Melanocyte of skin (primary cell): ENCODE measurements at places on chromosomes 11 and 22. TPM values are rescaled to one million over a fixed set of nuclear protein-coding genes. Genes with fewer than 3 reads are reported as not detected.

Gene RAG2
- total RNA-seq, result not detected in 2 replicates

Gene KIF18A
- 24.0 and 30.2 TPM in 2 replicates for total RNA-seq

Gene AGBL2
- total RNA-seq, result 5.5 and 11.0 TPM in 2 replicates

Gene PHLDA2
- total RNA-seq, result 13.1 and 20.0 TPM in 2 replicates

Gene TIGD3
- 0.15 and 0.33 TPM in 2 replicates for total RNA-seq

Gene POU2AF3
- not detected in 2 replicates for total RNA-seq

Gene CCDC85B
- total RNA-seq, result 24.8 and 34.2 TPM in 2 replicates

Gene MPPED2
- total RNA-seq, result 0.62 TPM in 1 of 2 replicates, not detected in the other

Gene ADSL
- total RNA-seq, result 112 and 147 TPM in 2 replicates

Gene TSSK2
- total RNA-seq, result not detected in 2 replicates

Gene INS
- total RNA-seq, result not detected in 2 replicates

Gene SLC22A9
- not detected in 2 replicates for total RNA-seq

Gene RFPL2
- 18.5 and 29.6 TPM in 2 replicates for total RNA-seq

Gene P2RX3
- total RNA-seq, result not detected in 2 replicates

Gene CARNS1
- total RNA-seq, result under 0.01 TPM in 1 of 2 replicates, not detected in the other

Gene NUMA1
- 100 and 130 TPM in 2 replicates for total RNA-seq

Gene CHADL
- total RNA-seq, result under 0.01 and 0.33 TPM in 2 replicates

Gene APOL6
- total RNA-seq, result 33.1 and 45.8 TPM in 2 replicates

Gene CSF2RB
- total RNA-seq, result not detected in 2 replicates

Gene IL18
- 0.33 and 2.6 TPM in 2 replicates for total RNA-seq

Gene KLHDC7B
- total RNA-seq, result not detected in 2 replicates

Gene THY1
- total RNA-seq, result 3.7 and 11.7 TPM in 2 replicates

Gene PATE4
- total RNA-seq, result not detected in 2 replicates

Gene CNTF
- 3.7 and 4.0 TPM in 2 replicates for total RNA-seq

Gene SYT8
- total RNA-seq, result not detected in 2 replicates

Gene GALR3
- not detected in 2 replicates for total RNA-seq

Gene ACRV1
- total RNA-seq, result not detected in 2 replicates

Gene TBX1
- not detected in 2 replicates for total RNA-seq

Gene OR10A2
- total RNA-seq, result not detected in 2 replicates

Gene CASP5
- not detected in 2 replicates for total RNA-seq

Gene ALDH3B1
- 11.4 and 19.3 TPM in 2 replicates for total RNA-seq

Gene ALDH3B2
- not detected in 2 replicates for total RNA-seq

Gene ADM2
- total RNA-seq, result under 0.01 and 1.0 TPM in 2 replicates

Gene RTN4RL2
- under 0.01 and 0.36 TPM in 2 replicates for total RNA-seq

Gene NPTXR
- total RNA-seq, result 0.36 and 0.69 TPM in 2 replicates

Gene BCO2
- total RNA-seq, result 0.33 and 0.77 TPM in 2 replicates

Gene MEI1
- total RNA-seq, result 1.1 TPM in 1 of 2 replicates, not detected in the other

Gene MMP12
- not detected in 2 replicates for total RNA-seq
